ENCODE measurements at places on chromosomes 4 and X. TPM values are rescaled to one million over a fixed set of nuclear protein-coding genes. Genes with fewer than 3 reads are reported as not detected.

DNA sequence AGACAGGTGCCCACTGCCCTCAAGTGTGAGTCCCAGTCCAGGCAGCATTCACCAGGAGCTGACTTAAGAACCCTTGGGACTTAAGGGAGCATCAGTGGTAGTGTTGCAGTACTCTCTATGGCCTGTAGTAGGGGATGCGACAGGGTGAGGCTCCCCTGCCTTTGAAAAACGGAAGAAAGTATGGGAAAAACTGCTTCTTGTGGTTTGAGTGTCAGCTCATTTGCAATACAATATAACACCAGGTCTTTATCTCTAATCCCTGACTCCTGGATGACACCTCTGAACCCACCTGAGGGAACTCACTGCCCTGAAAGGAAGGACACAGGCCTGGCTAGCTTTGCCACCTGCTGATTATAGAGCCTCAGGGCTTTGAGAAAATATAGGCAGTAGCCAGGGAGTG, 176.0 kb downstream of the SMARCA1 start:
- DNase-seq: no peak

DNA sequence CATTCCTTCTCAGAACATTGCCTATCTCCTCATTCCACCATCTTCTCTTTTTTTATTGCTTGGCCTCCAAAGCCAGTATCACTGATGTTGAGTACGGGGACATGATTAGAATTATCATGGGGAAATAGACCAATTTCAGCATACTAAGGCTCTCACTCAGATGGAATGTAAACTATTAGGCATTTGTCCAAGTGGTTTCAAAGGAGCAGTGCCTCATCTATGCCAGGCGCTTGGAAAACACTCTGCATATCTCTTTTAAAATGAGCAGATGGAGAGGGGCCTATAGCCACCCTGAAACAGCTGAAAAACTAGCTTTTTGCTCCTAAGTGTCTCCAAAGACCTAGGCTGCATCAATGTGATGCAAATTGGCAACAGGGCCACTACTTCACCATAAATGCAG, 150.8 kb upstream of the DIPK2B start:
- DNase-seq: no peak

DNA sequence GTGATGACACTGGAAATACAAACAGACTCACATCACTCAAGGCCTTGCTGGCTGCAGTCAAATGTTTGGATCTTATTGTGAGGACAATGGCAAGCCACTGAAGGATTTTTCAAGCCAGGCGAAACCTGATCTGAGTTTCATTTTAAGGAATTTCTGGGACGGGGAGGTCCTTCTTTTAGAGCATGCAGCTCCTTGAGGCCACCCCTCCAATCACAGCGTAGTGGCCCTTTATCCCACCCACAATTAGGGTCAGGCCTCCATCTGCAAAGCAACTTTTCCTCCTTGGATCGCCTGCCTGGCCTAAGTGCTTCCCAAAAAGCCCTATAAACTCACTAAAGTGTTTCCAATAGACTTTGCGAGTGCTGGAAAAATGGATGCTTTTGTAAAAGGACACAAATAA, 115.5 kb downstream of the EFHC2 start:
- no peak for DNase-seq

DNA sequence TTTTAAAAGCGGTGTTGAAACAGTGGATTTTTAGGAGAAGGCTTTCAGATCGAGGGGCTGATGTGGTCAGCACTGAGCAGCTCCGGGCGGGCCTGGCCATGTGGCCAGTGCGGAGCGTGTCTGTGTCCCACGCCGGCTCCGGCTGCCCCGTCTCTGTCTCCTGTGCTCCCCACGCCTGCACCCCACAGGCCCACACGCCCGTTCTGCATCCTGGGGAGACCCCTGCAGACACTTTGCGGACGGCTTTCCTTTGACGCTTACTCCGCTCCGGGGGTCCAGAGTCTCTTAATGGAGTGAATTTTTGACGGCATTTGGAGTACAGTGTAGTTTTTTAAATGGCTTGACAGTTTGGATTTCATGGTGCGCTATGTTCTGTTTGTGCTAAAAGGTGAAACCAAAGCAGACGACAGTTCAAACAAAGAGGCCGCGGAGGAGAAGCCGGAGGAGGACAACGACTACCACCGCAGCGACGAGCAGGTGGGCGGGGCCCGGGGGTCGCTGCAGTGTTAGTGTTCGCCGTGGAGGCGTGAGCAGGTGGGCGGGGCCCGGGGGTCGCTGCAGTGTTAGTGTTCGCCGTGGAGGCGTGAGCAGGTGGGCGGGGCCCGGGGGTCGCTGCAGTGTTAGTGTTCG, 38.7 kb downstream of the PCGF3 start:
- DNase-seq: peak; percentile 39

The ARMCX1 gene
- 29.8 TPM for total RNA-seq

The C4orf50 gene
- total RNA-seq: not detected

GRCh38 chr4:165394275-165394674, 15.5 kb downstream of the CPE start:
- no peak for DNase-seq

DNA sequence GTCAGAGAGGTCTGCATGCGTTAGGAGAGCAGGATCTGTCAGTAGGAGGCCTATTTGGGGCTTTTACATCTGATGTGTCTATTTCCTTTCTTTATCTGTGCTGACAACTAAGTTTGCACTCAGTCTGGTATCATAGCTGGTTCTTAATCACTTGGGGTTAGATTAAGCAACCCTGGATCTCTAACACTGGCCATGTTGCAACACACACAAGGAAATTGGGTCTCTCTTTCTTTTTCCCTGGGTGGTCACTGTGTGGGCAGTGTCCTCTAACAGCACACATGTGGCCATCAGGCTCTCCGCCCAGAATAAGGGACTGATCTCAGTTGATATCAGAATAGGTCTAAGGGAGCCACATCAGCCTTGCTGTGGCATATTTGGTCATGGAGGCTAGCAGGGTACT, 38.9 kb downstream of the IGFBP7 start:
- DNase-seq: peak; percentile 68

The GRIPAP1 gene
- total RNA-seq: 17.7 TPM

DNA sequence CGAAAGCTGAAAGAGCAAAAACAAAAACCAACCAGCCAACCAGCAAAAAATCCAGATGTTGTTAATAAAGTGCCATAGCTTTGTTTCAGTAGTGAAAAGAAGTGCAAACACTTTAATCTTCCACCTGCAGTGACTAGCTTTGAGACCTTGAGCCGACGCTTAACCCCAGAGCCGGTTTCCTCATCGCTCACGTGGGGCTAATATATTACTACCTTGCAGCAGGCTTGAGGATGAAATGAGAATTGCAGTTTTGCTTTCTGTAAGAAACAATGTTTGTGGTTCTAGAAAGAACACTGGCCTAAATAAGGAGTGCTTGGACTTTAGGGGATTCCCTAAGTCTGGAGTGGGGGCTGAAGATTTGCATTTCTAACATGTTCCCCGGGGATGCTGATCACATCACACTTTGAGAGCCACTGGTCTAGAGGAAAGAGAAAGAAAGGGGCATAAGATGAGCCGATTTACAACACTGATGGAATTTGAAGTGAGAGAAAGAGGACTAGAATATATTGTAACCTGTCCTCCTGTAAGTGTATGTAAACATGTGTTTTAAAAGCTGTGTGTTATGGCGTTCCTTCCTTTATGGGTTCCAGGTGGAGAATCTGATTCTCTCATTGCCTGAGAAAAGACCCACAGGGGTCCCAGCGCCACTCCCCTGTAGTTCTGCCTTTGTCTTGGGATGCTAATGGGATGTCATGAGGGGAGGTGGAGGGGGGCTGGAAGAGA, 1.4 kb downstream of the FGF2 start:
- no peak for DNase-seq

The CSN1S1 gene
- total RNA-seq: not detected

DNA sequence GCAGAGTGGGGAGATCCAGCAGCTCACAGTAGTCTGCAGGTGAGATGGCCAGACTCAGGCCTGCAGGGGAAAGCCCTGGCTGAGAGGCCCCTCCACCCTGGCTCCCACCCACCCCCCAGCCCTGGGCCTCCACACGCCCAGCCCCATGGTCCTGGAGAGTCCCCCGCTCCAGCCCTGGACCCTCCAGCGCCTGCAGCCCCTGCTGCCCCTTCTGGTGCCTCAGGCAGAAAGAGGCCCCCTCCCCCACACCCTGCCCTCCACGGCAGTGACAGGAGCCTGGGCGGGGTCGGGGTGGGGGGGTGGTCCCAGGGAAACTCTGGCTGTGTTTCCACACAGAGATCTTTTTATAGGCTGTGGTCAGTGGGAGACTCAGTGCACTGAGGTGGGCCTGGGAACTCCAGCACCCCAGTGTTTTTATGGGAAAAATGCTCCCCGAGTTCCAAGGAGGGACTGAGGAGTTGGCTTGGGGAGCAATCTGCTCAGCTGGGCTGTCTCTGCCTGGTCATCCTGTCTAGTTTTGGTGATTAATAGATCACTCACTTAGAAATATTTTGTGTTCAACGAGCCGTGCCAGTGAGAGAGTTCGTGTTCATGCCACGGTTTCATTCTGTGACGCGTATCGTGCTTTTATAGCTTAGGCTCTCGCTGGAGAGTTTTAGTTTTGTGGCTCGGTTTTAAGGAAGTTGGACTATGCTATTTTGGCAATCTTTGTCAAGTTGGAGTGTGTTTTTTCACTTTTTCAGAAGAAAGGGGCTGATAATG, 53.1 kb upstream of the HGFAC start:
- DNase-seq: no peak

GRCh38 chr4:72320223-72320948, 248.6 kb downstream of the ADAMTS3 start:
- DNase-seq: no peak

- DNase-seq: no peak
Measured at GRCh38 chr4:95640311-95640710, 91.5 kb upstream of the UNC5C start.

- no peak for DNase-seq
Measured at GRCh38 chrX:111568354-111568753, 56.9 kb downstream of the SERTM2 start.

- DNase-seq: no peak
Measured at GRCh38 chr4:161254375-161254774, 909.4 kb downstream of the FSTL5 start.

The WNK3 gene
- total RNA-seq: 0.89 TPM

- DNase-seq: peak; percentile 39
Measured at GRCh38 chrX:77431227-77431626, 16.0 kb upstream of the FGF16 start.

- DNase-seq: no peak
Measured at GRCh38 chr4:38499101-38499500, 164.9 kb upstream of the KLF3 start.

- DNase-seq: no peak
Measured at GRCh38 chr4:180717451-180718033, 1525.7 kb upstream of the TENM3 start.

- DNase-seq: no peak
Measured at GRCh38 chr4:74093981-74094623, 4.9 kb downstream of the CXCL2 start.

The ATP11C gene
- 3.1 TPM for total RNA-seq

The FAM90A26 gene
- not detected for total RNA-seq

The SERTM2 gene
- total RNA-seq: not detected

GRCh38 chr4:122889726-122890125, 32.7 kb downstream of the NUDT6 start:
- DNase-seq: no peak

The RASL11B gene
- 5.4 TPM for total RNA-seq

The SPANXA1 gene
- total RNA-seq: not detected

DNA sequence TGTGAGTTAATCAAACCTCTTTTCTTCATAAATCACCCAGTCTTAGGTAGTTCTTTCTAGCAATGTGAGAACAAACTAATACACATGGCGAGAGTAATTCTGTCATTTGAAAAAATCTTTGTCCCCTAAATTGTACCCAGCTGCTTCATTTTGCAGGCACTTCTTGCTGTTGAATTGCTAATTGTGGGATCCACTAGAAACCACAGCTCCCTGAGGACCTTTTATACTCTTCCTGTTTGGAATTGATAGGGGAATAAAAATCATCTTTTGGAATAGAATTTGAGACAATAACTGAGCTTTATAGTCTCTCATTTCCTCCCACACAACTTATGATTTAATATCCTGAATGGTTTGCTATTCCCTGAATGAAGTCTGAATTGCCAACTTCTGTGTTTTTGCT, 170.2 kb downstream of the PACRGL start:
- no peak for DNase-seq

- DNase-seq: no peak
Measured at GRCh38 chr4:145804116-145804515, 124.2 kb downstream of the C4orf51 start.

DNA sequence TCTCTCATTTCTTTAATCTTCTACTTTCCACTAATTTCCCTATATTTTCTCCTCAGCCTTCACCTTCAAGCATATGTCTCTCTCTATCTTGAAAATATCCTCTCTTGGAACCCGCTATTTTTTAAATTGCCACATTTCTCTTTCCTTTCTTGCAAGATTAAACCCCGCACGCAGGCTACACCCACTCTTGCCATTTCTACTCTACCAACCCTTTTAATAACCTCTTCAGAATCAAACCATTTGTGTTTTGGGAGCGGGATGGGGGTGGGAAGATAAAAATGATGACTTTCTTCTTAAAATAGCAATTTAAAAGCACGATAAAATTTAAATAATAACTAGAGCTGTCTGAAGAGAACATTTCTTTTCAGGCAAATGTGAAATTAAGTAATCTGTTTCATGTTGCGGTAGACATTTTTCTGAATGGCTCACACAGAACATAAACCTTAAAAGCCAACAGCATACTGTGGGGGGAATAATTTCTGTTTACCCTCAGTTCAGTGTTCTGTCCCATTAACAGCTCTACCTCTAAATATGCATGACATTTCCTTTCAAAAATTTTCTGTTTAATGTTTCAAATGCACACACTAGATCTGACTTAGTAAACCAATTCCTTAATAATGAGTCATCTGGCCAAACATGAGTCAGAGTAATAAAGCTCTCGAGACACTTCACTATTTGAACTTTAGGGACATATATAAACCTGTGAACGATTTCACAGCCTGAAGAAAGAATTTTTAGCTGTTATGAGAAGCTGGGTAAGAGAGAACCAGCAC, 20.5 kb downstream of the ARSJ start:
- DNase-seq: no peak

DNA sequence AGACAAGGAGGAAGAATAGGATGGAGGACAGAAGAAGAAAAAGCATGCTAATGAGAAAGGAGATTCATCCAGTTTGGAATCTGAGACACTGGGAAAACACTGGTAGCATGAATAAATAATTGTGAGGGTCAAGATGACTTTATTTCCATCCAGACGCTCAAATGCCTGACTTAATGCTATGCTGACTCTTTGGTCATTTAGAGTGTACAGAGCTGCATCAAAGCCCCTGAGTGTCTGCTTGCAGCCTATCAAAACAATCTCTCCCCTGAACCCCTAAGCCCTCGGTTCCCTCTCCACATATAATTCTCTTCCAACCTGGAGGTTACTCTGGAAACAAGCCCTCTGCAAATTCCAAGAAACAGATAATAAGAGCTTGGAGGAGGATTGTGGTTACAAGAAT, 208.8 kb downstream of the MAGEB17 start:
- no peak for DNase-seq

The FAM236D gene
- total RNA-seq: not detected
